ENCODE measurements at places on chromosomes 1 and 21.
A peak's percentile ranks its signal among the peaks of the same experiment; 100 is the strongest.

GRCh38 chr1:180966744-180967536 lies 54.2 kb downstream of the KIAA1614 start:
- no peak for DNase-seq

GRCh38 chr1:42442662-42443061 lies 13.2 kb downstream of the ZMYND12 start:
- no peak for DNase-seq

DNA sequence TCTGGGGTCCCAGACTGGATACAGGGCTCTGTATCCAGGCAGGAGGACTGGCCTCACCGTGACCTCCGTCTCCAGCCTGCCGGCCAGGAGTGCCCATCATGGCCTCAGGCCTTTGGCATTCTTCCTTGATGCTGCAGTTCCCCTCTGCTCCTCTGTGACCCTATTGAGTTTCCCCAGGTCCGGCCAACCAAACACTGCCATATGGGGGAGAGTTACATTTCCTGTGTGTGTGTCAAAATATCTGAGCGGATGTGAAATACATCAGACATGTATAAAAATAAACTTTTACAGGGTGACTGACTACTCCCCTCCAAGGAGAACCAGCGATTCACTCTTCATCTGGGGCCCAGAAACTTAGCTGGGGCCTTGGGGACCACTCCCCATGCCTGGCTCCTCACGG lies 10.2 kb upstream of the UBL4B start:
- peak; percentile 70 for DNase-seq

GRCh38 chr1:147725685-147726084 lies 34.7 kb downstream of the GJA5 start:
- no peak for DNase-seq

DNA sequence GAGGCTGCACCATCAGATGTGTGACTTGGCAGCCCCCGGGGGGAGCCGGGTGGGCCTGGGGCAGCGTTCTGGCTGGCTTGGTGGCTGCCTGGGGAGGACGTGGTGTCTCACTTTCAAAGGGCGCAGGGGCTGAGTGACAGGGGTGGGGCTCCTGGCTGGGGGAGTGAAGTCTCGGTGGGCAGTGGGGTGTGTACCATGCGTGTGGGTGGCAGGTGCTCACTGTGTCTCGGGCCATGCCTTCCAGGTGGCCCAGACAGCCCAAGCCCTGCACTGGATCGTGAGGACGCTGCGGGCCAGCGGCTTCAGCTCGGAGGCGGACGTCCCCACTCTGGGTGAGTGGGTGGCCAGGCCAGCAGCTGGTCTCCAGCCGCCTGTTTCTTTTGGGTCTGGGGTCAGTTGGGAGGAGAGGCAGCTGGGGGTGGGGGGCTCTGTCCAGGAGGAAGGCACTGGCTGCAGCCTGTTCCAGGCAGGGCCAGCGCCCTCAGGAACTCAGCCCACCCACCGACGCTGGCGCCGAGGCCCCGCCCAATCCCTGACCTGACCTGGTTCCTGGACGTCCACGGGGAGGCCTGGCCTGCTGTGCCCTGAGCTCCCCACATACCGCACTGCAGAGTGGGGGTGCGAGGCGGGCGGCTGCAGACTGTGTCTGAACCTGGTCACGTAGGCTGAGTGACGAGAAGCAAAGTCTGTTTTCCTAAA lies 30.6 kb upstream of the LRRC3 start:
- no peak for DNase-seq

- DNase-seq = no peak
These were observed 679 bp downstream of the ABL2 start for GRCh38 chr1:179228783-179229213.

DNA sequence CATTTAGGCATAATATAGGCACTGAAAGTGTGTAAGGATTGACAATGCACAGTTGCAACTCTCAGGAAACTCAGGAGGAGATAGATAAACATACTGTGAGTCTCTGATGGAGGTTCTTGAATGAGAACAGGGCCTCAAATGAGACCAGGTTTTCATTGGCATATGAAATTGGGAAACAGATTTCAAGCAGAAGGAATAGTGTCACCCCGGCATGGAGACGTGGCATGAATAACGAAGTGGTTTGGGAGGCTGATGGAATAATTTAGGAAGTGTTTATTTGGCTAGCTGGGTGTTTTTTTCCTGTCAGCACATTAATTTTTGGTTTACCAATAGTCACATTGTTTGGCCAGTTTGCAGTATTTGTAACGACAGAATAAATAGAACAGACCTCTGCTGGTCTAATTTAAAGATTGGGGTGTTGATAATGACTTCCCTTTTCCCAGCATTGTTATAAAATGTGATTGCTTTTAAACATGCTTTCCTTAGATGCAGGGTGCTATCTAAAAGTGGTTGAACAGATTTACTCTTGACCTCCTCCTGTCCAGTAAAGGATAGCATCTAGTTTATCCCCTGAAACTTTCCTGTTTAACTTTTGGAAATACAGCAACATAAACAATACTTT lies 132.0 kb downstream of the C1orf21 start:
- DNase-seq = no peak

DNA sequence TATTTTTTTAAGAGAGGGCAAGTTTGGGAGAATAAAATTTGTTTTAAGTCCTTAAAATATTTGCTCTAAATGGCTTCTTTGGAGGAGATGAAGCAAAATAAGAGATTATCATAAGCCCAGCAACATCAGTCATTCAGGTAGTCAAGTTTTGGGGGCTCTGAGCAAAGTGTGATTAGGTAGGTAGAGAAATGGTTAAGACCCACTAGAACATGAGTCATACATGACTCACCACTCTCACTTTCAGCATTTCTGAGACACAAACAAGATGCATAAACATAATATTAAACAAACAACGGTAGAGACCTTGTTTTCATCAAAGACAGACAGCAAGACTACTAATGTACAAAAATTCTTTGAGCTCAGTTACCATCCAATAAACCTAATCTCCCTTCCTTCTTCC lies 272.2 kb downstream of the LMO4 start:
- no peak for DNase-seq

- no peak for DNase-seq
These were observed 151.1 kb downstream of the LYPLAL1 start for GRCh38 chr1:219324629-219325367.

All from OCI-LY7 (cell line).